Stimulated activated CD8-positive, alpha-beta memory T cell treated with anti-CD3 and anti-CD28 coated beads, Interleukin-4, amount 100 ng/mL, for 1 hour (primary cell): ENCODE measurements at places on chromosomes 11 and 22.

- no peak for DNase-seq
Measured at GRCh38 chr11:12258451-12258850, 118.9 kb upstream of the PARVA start.

GRCh38 chr11:27354359-27354965 is 8.6 kb downstream of the CCDC34 start:
- no peak for DNase-seq

- DNase-seq: no peak
Measured at GRCh38 chr11:20110908-20111669, 49.2 kb downstream of the DBX1 start.

GRCh38 chr22:29454276-29454675 is 15.9 kb downstream of the RFPL1 start:
- no peak for DNase-seq

DNA sequence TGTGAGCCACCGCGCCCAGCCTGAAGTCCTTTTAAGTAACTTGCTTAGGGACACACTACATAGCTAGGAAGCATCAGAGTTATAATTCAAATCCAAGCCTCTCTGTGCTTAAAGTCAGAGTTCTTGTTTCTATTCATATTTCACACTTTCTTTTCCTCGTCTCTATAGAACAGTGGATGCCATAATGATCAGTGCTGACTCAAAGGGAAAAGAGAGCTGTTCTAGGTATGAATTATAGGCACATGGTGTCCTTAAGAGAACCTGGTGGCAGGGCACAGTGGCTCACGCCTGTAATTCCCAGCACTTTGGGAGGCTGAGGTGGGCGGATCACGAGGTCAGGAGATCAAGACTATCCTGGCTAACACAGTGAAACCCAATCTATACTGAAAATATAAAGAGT is 400.2 kb upstream of the DDI1 start:
- DNase-seq: no peak

- no peak for DNase-seq
Measured at GRCh38 chr11:108819957-108820356, 155.1 kb downstream of the DDX10 start.

DNA sequence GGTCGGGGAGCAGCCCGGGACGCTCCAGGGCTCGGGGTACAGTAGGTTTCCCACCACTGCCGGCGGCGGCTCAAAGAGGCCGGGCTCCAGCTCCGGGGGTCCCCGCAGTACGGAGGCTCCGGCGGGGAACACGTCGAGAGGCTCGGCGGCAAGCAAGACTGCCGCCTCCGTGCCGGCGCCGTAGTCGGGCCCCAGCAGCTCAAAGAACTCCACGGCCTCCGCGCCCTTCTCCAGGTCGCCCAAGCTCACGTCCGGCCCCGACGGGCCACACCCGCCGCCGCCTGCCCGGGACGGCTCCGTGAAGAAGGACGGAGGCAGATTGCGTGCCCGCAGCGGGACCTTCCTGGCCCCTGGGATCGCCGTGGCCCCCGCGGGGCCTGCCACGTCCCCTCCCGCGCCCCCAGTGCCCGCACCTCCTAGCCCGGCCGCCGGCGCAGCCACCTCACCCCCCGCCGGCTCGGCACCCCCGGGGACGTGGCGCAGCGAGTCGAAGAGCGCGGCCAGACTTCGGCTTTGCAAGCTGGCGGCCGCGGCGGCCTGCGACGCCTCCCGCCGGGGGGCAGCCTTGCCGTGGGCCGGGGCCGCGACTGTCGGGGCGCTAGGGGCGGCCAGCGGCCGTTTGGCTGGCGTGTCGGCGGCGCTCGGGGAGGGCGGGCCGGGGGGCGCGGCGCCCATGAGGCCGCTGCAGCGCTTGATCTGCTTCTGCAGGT is 775 bp downstream of the FAM181B start:
- DNase-seq: no peak

- no peak for DNase-seq
Measured at GRCh38 chr22:20944042-20944441, 23.0 kb upstream of the AIFM3 start.

DNA sequence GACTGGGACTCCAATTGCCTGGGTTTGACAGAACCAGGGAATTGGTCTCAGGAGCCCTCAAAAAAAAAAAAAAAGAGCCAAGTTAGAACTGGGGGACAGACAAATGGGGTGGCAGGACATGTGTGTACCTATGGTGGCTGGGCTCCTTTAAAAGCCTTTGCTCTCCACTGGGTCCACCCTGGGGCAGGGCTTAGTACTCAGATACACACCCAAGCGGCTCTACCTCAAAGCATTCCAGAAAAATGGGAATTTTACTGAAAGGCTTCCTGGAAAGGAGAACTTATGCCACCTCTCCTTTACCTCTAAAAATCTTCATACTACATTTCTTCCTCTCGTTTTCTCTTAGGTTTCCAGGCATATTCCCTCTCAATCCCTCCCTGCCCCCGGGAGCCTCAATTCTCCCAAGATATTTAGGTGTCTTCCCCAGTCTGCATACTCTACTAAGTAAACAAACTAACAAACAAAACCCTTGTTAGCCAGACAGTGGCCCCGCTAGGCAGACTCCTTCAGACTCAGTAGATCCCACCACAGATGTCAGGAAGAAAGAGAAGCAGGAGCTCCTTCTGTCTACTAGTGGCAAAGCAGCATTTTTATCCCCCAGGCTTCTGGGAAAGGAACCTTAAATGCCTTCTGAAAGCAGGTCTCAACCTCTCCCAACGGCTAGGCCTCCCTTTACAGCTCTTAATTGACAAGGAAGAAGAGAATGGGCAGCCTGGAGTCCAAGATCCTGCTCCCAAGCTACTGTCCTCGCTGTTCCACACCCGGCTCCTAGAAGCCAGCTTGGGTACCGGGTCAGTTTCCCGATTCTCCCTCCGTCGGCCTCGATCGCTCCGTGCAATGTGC is 653 bp downstream of the PCSK7 start:
- no peak for DNase-seq

DNA sequence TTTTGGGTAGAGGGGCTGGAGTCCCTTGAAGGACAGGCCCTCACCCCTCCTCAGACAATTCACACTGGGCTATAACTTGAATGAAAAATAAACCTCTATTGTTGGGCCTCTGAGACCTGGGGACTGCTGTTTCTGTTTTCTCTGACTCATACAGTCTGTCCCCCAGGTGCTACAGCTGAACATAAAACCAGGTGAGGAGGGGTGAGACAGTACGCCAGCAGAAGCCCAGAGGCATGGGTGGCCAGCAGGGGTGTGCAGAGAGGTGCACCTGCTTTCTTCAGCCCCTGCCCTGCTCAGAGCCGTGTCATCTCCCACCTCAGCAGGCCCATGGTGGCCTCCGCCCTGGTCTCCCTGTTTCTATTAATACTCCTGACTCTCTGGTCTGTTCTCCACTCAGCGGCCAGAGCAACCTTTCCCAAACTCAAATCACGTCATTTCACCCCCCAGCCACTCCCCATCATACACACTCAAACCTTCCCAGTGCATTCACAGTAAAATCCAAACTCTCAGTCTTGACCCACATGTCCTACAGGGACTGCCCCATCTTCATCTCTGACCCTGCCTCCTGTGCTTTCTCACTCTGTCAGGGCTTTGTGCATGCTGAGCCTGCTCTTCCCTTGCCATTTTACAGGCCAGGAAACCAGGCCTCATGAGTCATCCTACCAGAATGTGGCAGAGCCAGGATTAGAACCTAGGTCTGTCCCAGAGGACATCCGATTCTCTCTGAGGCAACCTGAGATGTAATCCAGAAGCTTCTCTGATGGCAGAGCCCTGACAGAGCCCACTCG is 5.4 kb upstream of the IL2RB start:
- no peak for DNase-seq

DNA sequence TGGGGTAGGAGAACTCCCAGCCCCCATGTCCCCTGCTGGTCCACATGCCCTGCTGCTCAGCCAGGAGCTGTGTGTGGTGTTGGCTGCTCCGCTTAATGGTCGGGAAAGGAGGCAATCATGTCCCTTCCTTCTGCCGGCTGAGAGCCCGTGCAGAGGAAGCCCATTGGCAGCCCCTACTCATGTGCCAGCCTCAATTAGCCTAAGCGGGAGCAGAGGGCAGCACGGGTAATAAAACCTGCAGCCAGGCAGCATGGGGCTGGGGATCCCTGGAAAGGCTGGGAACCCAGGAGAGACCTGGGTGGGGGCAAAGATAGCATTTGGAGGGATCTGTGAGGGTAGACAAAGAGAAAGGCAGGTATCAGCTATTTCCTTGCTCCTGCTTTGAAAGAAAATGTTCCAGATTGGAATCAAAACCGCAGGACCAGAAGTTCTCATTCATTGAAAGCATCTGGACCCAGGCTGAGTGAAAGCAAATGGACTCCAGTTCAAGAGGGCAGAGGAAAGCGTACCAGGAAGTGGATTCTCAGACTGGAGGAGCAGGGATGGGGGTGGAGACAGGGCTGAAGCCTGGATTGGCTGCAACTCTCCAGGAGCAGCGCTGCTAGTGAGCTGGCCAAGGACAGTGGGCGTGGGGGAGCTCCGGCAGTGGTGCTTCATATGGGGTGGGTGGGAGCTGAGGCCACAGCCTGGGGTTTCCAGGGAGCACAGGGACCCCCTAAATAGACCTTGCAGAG is 103.4 kb upstream of the NECTIN1 start:
- DNase-seq: no peak

DNA sequence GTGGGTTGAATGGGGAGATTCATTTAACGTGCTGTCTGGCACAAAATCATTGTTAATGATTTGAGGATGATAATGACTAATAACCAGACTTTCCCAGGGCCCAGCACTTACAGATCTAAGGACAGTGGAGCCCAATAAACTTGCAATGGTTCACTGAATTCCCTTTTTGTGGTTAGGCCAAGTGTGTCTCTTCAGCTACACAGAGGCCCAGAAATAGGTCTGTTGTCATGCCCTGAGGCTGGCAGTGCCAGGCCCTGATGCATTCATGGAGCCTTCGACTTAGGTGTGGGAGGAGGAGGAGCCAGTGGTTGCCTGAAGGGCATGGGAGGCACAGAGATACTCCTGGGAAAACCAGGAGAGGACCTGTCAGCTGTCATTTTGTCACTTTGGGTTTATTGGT is 56.1 kb downstream of the KIAA1671 start:
- DNase-seq: no peak

DNA sequence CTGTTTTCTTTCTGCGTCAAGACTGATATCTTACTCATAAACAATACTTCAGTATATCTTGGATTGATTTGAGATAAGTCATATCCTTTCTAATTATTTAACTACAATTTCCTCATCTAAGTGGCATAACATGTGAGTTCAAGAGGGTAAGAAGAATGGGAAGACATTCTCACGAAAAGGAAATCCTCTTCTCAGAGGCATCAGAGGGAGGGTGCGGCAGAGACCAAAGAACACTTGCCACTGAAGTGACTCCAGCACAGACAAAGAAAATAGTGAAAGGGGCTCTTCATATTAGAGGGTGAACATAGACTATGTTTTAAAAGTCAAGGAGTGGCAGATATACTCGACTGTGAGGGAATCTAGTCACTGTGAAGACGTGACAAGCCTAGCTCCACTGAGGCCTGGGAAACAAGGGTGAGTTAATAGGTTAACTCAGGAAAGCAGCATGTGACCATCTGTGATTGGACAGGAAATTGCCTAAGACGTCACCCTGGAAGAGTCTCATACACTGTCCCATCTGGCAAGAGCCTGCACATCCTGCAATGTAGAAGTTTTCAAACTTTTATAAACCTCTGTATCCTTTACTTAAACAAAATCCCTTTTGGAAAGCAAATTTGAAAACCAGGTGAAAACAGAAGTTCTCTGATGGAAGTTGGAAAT is 1.9 kb upstream of the MMP1 start:
- DNase-seq: no peak

- DNase-seq: no peak
Measured at GRCh38 chr22:48089601-48090331, 1327.3 kb downstream of the TBC1D22A start.

DNA sequence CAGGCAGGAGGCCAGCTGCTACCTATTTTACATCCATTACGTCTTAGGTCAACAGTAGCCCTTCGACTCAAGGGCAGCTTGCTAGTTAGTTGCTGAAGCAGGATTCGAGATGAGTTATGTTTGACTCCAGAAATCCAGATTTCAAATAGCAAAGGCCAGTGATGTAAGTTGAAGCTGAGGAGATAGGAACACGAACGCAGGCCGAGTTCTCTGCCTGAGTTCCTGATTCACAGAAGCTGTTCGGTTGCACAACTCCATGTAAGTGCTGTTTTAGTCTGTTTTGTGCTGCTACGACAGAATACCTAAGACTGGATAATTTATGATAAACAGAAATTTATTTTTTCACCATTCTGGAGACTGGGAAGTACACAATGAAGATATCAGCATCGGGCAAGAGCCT is 111.2 kb downstream of the SLC1A2 start:
- DNase-seq: no peak

- DNase-seq: no peak
Measured at GRCh38 chr11:2927851-2928604, 1.2 kb downstream of the PHLDA2 start.

- no peak for DNase-seq
Measured at GRCh38 chr11:79937676-79938334, 497.0 kb upstream of the TENM4 start.
